NCI-H460 (cell line): ENCODE measurements at places on chromosomes 6 and 20. TPM values are rescaled to one million over a fixed set of nuclear protein-coding genes. Genes with fewer than 3 reads are reported as not detected.

DNA sequence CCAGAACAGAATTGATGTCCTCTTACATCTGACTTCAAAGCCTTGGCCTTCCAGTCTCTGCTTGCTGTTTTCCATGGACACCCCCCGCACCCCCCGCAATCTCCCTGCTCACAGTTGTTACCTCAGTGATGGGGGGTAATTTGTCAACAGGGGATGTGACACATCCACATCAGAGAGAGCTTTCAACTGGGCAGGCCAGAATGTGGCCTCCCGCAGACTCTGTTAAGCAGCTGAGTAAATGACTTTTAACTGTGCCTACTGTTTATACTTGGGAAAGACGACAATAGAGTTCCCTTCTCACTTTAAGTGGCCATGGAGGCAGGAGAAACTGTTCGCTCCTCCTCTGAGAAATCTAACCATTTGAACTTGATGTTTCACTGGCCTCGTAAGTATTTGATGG is 51.0 kb downstream of the TXNDC5 start:
- DNase-seq = no peak

- DNase-seq = no peak
Observed at GRCh38 chr6:13494137-13494536, 6.7 kb upstream of the GFOD1 start.

GRCh38 chr6:160305926-160306713 is 42.1 kb upstream of the SLC22A3 start:
- no peak for DNase-seq

- no peak for DNase-seq
Observed at GRCh38 chr20:43096931-43097260, 92.8 kb downstream of the PTPRT start.

- DNase-seq = no peak
Observed at GRCh38 chr20:43345676-43346075, 112.0 kb upstream of the SRSF6 start.

DNA sequence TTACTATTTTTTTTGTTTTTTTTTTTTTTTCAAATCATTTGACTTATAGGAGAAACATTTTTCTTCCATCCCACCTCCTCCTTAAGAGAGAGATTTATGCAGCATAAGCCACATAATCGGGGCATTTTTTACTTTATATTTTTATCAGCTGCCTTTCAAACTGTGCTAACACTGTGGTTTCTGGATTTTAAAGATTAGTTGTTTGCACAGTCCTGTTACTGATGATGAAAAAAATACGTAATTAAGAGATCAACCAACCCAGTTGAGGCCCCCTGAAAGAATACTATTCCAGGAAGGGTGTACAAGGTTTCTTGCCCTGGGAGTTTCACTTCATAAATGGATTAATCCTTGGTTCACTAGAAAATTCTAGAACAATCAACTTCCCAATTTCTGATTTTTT is 68.3 kb downstream of the MMS22L start:
- DNase-seq = no peak

- no peak for DNase-seq
Observed at GRCh38 chr6:47165918-47166317, 123.8 kb upstream of the ADGRF1 start.

DNA sequence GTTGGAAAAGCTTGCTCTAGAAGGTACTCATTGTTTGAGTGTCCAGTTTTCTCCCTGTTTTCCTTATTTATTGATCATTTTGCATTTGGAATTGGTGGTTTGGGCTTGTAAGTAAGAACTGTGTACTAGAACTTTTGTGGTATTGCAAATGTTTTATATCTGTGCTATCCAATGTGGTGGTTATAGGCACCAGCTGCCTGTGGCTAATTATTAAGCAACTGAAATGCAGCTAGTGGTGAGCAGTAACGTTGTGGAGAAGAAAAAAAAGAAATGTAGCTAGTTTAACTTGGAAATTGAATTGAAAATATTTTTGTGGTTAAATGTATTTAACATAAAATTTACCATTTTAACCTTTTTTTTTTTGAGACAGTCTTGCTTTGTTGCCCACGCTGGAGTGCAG is 50.7 kb upstream of the MAPK13 start:
- no peak for DNase-seq

GRCh38 chr6:170437719-170438401 is 115.2 kb downstream of the PSMB1 start:
- DNase-seq = no peak

- no peak for DNase-seq
Observed at GRCh38 chr6:20919677-20920385, 385.6 kb downstream of the CDKAL1 start.

GRCh38 chr20:822651-823573 is 10.6 kb upstream of the FAM110A start:
- no peak for DNase-seq

GRCh38 chr6:123288649-123289048 is 292.6 kb downstream of the CLVS2 start:
- no peak for DNase-seq

GRCh38 chr6:16292942-16293341 is 54.6 kb downstream of the GMPR start:
- DNase-seq = no peak

GRCh38 chr6:157468574-157468973 is 87.6 kb downstream of the ZDHHC14 start:
- DNase-seq = no peak

DNA sequence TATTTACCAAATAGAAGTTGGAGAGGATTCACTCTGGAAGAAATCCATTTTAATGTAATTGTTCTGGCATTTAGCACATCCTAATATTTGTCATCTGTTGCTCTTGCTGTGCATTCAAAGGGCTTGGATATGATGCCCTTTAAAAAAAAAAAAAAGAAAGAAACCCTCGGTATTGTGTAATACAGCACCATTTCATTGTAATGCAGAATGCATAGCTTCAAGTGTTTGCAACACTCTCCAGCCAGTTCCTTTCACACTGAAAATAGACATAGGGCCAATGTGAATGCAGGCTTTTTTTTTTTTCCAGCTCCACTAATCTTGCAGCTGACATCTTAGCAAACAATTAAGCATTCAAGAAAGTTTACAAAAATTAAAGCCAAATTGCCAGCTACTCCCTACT is 197.4 kb upstream of the POU3F2 start:
- DNase-seq = no peak

GRCh38 chr6:125863023-125863422 is 72.3 kb downstream of the NCOA7 start:
- no peak for DNase-seq

GRCh38 chr20:2761885-2762284 is 38.5 kb downstream of the CPXM1 start:
- no peak for DNase-seq

- no peak for DNase-seq
Observed at GRCh38 chr6:89411145-89412070, 665 bp downstream of the RRAGD start.

- DNase-seq = peak; percentile 34
Observed at GRCh38 chr6:159217595-159218275, 48.5 kb downstream of the FNDC1 start.

DNA sequence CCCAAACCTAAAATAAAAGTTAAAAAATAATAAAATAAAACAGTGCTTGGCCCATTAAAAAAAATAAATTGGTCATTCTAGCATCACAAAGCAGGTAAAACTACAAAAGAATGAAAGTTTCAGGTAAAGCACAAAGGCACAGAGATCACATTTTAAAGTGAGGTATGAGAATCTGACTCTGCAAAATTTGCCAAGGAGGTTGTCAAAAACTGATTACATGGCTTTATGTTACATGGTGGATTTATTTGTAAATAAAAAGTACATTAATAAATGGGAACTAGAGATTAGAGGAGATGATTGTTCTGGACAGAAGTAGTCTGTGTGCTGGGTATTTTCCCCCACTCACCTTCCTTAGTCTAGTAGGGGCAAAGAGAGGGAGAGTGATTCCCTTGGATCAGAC is 24.2 kb upstream of the ATXN1 start:
- DNase-seq = no peak

DNA sequence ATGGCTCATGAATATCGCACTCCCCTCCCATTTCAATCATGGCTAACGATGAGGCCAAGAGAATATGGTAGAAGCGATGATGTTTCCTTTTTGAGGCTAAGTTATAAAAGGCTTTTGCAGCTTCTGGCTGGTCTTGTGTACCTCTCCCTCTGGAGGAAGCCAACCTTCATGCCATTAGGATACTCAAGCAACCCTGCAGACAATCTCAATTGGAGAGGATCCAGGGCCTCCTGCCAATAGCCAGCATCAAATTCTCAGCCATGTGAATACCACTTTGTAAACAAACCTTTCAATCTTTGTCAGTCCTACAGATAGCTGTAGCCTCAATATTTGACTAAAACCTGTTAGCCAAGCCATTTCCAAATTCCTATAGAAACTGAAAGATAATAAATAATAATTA is 738.4 kb downstream of the KIF16B start:
- no peak for DNase-seq

- no peak for DNase-seq
Observed at GRCh38 chr6:71194724-71195123, 93.9 kb upstream of the OGFRL1 start.

DNA sequence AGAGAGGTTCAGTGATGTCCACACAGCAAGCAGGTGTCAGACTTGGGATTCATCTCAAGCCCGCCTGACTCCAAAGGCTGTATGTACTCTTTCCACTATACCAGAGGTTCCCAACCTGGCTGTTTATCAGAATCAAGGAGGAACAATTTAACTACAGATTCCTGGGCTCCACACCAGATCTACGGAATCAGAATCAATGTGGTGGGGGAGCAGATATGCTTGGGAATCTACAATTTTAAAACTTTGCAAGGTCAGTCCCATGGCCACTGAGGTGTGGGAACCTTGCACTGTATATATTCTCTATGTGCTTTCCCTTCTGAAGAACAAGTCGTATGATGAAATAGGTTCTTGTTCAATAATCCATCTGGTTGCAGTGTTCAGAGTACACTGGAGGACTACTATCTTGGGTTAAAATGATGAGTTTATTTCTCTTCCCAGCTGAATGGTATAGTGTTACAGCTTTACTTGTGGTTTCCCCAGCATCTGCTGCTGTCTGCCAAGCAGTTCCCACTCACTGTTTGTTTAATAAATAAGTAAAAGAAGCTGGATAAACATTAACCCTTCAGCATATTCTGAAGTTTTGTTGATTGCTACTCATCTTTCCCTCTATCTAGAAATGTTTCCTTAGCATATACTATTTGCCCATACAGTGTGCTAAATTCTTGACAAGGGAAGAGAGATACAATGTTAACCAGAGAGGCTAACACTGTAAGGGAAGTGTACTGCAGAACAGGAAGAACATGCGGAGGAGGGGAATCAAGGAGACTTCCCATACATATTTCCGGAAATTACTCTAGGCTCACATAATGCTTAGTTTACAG is 9.9 kb downstream of the TTI1 start:
- no peak for DNase-seq

DNA sequence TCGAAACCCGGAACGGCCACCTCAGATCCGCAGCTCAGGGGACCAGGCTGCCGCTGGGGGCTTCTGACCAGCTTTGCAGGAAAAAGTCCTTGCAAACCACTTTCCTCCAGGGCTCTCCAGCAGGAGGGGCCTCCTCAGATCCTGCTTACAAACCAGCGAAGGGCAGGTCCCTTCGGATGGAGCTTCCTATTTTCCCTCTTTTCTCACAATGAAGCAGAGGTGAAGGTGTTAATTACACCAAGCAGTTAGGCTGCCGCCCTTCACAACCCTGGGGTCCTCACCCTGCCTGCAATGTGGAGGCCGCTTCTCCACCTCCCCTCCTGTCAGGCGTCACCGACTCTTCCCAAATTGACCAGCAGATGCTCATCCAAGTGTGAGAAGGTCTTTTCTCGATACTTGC is 5.7 kb downstream of the ARHGAP40 start:
- DNase-seq = no peak

DNA sequence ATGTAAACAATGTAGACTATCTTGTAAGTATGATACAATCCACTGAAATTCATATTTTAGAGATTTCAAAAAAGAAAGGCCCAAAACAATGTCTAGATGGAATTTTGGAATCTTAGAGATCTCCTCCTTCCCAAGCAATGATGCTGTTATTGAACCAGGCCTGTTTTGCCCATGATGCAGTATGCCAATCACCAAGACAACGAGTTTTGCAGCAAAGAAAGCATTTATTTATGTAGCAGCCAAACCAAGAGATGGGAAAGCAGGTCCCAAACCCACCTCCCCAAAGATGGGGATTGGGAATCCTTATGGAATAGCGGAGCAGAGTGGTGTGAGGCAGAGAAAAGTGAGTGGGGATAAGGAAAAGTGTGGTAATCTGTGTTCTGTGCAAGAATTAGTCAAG is 197.8 kb upstream of the NT5E start:
- no peak for DNase-seq

DNA sequence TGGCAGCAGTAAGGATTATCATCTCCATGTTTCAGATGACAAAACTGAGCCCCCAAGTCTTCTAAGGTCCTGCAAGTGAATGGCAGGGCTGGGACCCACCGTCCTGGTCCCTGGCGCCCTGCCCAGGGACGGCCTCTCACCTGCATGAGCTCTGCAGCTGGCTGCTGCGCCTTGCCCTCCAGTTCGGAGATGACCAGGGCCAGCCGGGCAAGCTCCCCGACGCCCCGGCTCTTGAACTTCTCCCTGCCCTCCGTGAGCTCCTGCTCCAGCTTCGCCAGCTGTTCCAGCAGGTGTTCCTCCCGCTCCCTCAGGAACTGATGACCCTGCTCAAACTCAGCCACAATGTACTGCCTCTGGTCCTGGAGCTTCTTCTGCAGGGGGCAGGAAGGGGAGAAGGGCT is 16.8 kb downstream of the TRIM26 start:
- no peak for DNase-seq

DNA sequence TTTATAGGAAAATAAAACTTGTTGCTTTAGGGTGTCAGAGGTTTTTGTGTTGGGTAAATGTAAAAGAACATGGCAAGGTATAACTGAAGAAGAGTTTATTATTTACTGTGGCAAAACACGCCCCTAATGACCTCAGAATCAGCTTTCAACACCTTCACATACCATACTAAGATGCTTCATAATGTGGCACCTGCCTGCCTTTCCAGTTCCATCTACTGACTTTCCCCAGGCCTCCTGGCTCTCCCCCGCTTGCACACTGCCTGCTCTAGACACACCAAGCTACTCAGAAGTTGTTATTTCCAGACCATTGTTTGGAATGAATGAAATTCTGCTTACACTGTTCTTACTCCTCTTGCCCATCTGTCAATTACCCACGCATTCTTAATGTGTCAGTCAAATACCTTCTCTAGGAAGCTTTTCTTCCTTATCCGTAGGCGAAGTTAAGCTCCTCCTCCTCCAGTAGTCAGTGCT is 1.8 kb downstream of the TIAM2 start:
- no peak for DNase-seq

- no peak for DNase-seq
Observed at GRCh38 chr6:3568396-3569082, 111.7 kb upstream of the SLC22A23 start.

GRCh38 chr6:106082735-106083398 is 3.3 kb upstream of the PRDM1 start:
- DNase-seq = no peak

GRCh38 chr6:3766214-3766613 is 14.7 kb upstream of the PXDC1 start:
- DNase-seq = no peak

- no peak for DNase-seq
Observed at GRCh38 chr20:4056880-4057279, 41.5 kb upstream of the RNF24 start.

- no peak for DNase-seq
Observed at GRCh38 chr20:33313686-33314314, 30.8 kb downstream of the BPIFB1 start.

BTNL2 gene
- not detected in 2 replicates for total RNA-seq

THBD gene
- 13.6 and 15.8 TPM in 2 replicates for total RNA-seq

PRL gene
- total RNA-seq = not detected in 2 replicates

CRIP3 gene
- not detected in 2 replicates for total RNA-seq

PLCB4 gene
- total RNA-seq = 14.8 and 15.2 TPM in 2 replicates

NR2E1 gene
- total RNA-seq = not detected in 2 replicates
